Tibial nerve (tissue), 4 donors: ENCODE measurements at places on chromosomes 16 and 17. TPM values are rescaled to one million over a fixed set of nuclear protein-coding genes. Genes with fewer than 3 reads are reported as not detected.

Gene XAF1
- total RNA-seq, result 41.0 TPM

Gene DYNLRB2
- not detected for total RNA-seq

Gene HES7
- 2.1 TPM for total RNA-seq

Gene PDILT
- not detected for total RNA-seq

Gene CNTNAP1
- total RNA-seq, result 15.7 TPM

Gene CFAP119
- total RNA-seq, result 3.7 TPM

Gene HS3ST3B1
- 0.39 TPM for total RNA-seq

Gene CD300E
- 0.59 TPM for total RNA-seq

Gene ZP2
- not detected for total RNA-seq

Gene CRISPLD2
- 195 TPM for total RNA-seq

Gene P2RX5
- total RNA-seq, result not detected

DNA sequence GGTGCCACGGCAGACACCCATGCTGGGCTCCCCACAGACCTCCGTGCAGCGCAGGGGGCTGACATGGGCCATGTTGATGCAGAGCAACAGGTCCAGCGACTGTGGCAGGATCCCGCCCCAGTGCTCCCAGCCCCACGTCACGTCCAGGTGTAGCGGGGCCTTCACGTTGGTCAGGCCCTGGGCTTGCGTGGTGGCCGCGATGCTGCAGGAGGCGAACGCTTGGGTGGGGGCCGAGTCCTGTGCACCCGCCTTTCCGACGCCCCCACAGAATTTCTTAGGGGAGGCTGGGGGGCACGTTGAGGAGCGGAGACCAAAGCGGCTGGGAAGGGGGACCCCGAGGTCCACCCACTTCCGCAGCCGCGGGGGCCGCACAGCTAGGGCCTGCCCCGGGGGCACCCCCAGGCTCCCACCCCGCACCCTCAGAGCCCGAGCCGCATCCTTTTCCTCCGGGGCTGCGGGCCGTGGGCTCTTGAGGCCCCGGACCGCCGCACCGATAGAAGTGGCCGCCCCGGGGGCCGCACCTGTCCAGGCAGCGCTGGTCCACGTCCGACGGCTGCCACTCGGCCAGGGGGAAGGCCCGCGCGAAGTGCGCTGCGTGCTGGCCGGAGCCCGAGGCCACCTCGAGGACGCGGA lies 416 bp downstream of the METTL26 start:
- DNase-seq, result no peak

DNA sequence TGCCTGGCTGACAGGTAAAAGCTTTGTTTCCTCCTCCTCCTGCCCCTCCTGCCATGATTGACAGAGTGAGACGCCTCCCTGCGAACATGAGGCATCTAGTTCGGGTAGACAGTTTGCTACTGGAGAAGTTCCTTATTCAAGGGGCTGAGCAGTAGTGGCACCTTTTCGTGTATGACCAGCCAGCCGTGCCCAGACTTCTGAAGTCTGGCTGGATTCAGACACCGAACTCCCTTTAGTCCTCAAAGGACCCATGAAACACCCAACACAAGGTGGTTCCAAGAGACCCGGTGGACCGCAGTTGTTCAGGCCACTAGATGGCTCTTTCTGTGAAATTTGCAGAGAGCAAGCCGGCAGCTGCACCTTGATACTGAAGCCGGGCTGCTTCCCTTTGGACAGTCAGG lies 192.8 kb downstream of the XYLT1 start:
- no peak for DNase-seq

DNA sequence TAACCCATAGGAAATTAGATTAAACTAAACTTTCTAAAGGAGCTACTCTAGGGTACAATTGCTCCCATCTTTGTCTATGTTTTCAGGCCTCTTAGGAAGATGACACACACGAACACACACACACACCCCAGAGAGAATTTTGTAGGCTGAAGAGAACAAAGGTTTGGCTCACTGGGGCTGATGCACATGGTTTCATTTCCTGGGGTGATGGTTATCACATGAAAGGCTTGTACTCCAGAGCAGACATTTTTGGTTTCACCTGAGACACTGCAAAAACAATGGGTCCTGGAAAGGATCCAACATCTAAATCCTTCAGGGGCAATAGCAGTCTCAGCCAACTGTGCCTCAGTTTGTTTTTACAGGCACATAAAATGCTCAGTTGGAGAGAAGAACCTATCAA lies 62.8 kb downstream of the GRB7 start:
- DNase-seq, result no peak

DNA sequence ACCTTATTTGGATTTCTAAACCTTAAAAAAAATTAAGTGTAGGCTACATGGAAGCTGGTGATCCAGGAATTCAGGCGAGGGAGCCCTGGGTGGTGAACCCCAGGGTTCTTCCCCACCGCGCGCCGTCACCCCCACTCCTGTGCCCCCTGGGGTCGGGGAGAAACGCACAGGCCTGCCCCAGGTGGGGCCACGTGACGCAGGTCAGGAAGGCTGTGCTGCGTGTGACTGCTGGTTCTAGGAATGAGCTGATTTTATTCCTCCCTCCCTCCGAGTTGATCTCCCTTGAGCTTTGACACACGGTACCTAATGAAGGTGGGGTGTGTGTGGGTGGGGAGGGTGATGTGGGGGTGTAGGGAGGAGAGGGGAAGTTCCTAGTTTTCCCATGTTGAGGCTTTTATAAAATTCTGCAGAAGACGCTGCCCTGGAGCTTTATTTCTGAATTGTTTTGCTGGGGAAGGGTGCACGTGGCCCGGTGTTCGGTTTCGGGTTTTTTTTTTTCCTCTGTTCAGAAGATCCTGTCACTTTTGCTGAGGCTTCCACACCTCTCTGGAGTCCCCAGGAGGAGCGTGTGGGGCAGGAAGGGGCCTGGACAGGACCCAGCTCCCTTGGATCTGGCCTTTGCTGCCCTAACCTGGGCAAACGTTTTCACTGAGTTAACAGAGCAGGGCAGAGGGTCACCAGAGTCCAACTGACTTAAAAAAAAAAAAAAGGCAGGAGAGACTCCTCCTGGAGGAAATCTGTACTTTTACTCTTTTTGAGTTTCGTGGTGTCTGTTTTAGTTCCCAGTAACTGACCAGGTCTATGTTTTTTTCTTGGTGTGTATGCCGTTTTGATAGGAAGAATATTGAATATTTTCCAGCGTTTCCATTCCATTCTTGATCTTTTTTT lies 55.8 kb upstream of the GSE1 start:
- no peak for DNase-seq

- no peak for DNase-seq
These were observed 120.2 kb upstream of the HAS3 start for GRCh38 chr16:68985268-68985667.

DNA sequence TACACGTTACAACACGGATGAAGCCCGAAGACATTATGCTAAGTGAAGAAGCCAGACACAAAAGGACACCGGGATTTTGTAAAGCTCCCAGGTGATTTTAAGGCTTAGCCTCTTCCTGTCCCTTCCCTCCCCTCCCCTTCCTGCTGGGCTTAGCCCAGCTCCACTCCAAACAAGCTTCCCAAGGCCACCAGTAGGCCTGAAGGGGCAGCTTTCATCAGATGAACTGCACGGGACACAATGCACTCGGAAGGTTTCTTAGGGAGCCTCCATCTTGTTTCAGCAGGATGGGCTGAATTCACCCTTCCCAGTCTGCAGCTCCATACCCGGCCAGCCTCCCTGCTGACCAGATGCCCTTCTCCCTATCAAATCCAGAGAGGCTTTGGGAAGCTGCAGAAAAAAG lies 10.4 kb downstream of the MEFV start:
- no peak for DNase-seq

GRCh38 chr16:86593913-86594620 lies 15.7 kb downstream of the FOXL1 start:
- DNase-seq, result no peak

DNA sequence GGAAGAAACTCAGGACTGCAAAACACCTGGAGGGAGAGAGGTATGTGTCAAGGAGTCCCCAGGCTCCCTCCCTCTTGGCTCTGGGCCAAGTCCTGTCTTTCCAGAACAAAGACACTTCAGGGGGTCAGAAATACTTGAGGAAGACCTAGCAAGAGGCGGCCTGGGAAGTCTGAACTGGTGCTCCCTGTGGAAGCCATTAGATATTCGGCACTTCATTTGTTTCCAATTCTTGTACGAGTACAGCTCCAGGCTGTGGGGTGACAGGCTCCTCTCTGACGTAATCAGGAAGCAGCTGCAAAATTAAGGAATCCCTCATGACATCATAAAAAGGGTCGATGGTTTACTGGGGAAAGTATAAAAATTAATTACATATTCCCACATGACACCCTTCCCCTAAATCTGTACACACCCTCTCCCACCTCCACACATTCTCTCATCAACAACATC lies 108.7 kb downstream of the SMG6 start:
- DNase-seq, result no peak

GRCh38 chr17:20999044-20999573 lies 43.7 kb downstream of the USP22 start:
- DNase-seq, result no peak

DNA sequence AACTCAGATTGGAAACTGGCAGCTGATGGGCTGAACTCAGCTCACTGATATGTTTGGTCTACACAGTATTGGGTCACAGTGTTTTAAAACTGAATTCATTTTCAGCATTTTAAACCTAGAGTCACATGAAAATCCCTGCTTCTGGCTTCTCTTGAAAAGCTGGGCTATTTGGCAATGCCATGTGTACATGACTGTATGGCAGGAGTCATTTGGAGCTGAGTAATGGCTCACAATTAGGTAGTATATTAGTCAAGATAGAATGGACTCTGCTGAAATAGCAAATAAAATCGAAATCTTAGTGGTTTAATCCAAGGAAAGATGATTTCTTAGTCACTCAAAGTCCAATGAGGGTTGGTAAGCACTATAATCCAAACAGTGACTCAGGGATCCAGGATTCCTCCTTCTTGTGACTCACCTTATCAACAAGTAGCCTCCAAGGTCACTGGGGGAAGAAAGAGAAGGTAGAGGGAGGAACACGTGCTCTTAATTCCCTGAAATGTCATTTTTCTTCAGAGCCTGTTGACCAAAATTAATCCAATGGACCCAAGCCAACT lies 13.9 kb upstream of the PMP22 start:
- no peak for DNase-seq

- no peak for DNase-seq
These were observed 37.0 kb downstream of the NPLOC4 start for GRCh38 chr17:81599719-81600486.

DNA sequence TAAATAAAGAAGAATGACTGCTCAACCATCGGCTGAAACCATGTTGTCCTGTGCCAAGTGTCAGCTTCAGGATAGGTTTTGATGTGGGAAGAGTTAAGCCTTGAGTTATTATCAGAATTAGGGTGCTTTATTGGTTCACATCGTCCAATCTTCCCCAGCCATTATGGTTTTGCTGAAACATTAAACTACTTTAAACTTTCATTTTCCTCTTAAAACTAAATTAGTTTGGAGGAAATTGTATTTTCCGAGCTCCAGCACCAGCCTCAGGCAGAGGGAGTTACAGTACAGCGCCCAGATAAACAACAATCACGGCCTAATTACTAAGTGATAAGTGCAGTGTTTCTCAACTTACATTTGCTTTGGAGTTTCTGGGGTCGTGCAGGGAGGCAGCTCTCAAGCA lies 80.2 kb downstream of the TMEM114 start:
- no peak for DNase-seq

GRCh38 chr16:84086341-84086740 lies 30.4 kb downstream of the MBTPS1 start:
- no peak for DNase-seq

GRCh38 chr16:55539049-55539448 lies 27.4 kb upstream of the CAPNS2 start:
- DNase-seq, result no peak

- DNase-seq, result no peak
These were observed 85.7 kb downstream of the NCOR1 start for GRCh38 chr17:16129441-16130205.

GRCh38 chr17:78484271-78485246 lies 92.6 kb downstream of the DNAH17 start:
- no peak for DNase-seq

DNA sequence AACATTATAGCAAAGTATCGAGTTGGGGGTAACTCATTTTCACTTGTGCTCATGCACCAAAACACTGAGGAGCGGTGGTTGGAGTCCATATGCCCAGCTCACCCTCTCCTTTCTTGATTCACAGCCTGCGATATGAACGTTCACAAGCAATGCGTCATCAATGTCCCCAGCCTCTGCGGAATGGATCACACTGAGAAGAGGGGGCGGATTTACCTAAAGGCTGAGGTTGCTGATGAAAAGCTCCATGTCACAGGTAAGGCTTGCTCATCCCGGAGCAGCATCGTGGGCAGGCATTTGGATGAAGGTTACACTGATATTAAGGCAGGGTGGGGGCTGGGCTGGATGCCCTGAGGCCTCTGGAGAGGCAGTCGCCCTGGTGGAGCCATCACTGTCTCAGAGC lies 189.7 kb upstream of the CACNG5 start:
- no peak for DNase-seq

GRCh38 chr17:49401971-49402611 lies 12.6 kb downstream of the PHB1 start:
- no peak for DNase-seq

DNA sequence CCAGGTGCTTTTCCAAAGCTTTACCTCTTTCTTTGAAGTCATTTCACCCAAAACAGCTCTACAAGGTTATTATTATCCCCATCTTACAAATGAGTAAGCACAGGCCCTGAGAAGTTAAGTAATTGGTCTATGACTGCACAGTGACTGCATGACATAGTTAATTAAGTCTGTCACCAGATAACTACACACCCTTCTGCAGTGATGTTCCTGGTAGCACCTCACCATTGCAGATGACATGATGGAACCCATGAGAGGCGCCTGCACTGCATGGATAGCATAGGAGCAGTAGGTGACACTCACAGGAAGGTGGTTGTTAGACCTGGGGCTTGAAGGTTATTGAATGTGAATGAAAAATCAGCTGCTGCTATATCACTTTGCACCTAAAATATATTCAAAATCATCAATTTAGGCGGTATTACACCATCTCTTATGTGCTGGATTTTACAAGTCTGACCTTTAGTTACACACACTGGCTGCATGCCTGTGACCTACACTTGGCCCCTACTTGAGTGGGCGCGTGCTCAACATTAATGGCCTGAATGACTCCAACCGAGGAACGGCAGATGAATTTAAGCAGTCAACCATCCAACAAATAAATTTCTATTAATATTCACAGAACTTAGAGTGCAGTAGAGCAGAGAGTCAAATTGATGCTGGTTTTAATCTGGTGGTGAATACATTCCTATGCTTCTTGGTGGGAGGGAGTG lies 239.6 kb downstream of the CDH11 start:
- no peak for DNase-seq

GRCh38 chr17:80908776-80909175 lies 82.9 kb upstream of the CHMP6 start:
- DNase-seq, result no peak

- DNase-seq, result no peak
These were observed 201.0 kb upstream of the NLRP1 start for GRCh38 chr17:5785338-5785737.

- DNase-seq, result no peak
These were observed 21.5 kb downstream of the SMTNL2 start for GRCh38 chr17:4605826-4606225.

GRCh38 chr17:142102-142661 lies 4.8 kb downstream of the SCGB1C2 start:
- DNase-seq, result peak; percentile 3

GRCh38 chr16:10318798-10319500 lies 66.9 kb upstream of the ATF7IP2 start:
- no peak for DNase-seq

GRCh38 chr16:57999366-57999970 lies 1.0 kb downstream of the ZNF319 start:
- no peak for DNase-seq

GRCh38 chr17:28810437-28810836 lies 32.2 kb downstream of the FAM222B start:
- no peak for DNase-seq
